NCI-H524 (cell line): ENCODE measurements at places on chromosomes 2 and 18.
A peak's percentile ranks its signal among the peaks of the same experiment; 100 is the strongest.

DNA sequence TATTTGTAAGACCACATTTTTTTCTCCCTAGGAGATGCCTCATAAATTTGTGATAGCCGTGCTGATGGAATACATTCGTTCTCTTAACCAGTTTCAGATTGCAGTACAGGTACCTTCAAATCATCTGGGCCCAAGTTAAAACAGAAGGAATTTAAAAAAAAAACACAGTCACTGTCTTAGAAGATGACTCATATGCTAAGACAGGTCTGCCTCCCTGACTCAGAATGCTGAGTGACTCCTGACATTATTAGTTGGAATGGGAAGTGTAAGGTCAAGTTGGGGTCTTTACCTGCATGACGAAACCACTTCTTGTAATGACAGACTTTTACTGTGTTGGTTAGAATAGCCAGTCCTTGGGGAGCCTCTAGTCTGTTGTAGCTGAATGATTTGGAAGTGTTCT is 26.3 kb downstream of the RMC1 start:
- DNase-seq: no peak

DNA sequence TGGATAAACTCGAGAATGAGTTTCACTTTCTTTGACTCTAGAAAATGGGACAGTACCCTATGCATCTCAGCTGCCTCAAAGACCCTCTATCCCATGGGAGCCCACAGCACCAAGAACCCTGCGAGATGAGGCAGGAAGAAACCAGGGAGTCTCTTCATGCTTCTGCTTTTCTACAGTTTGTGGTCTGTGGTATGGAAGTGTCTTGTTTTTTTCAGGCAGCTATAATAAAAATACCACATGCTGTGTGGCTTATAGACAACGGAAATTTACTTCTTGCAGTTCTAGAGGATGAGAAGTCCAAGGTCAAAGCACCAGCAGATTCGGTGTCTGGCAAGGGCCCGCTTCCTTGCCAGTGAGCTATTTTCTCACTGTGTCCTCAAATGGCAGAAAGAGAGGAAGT is 257.9 kb downstream of the SUCLG1 start:
- no peak for DNase-seq

DNA sequence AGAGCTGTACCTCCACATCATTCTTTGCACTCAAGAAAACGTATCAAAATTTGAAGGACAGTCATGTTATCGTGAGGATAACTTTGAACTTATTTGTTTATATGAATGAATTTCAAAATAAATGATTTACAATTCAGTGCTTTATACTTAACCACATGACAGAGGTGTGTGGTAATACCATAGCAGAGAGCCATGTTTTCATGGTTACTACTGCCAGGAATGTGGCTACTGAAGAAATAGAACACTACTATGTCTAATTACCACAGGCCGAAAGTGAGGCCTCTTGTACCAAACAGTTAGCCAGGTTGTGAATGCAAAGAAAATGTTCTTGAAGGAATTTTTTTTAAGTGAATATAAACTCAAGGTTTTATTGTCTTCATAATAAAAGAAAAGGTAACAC is 49.2 kb downstream of the AAK1 start:
- DNase-seq: no peak

DNA sequence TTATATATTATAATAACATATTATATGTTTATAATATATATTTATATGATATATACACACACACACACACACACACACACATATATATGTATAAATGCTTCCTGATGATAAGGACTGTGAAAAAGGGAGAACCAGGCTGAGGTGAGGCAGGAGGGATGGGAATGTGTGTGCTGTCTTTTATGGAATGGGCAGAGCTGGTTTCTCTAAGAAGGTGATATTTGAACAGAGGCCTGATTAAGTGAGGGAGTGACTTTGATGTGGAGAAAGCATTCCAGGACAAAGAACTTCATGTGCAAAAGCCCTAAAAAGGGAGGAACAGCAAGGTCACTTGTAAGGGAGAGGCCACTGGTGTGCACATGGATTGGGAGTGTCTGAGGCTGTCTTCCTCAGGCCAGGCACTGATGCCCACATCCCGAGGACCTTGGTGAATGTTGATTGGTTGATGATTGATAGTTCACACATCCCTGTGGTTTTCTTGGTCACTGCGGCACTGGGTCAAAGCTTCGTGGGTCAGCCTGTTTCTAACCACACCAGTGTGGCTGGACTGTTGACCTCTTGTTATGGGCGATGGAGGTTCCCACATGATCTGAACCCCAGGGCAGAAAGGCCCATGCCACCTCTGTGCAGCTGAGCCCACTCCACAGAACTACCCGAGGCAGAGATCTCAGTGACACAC is 196.9 kb downstream of the MYCN start:
- DNase-seq: no peak

- DNase-seq: no peak
Measured at GRCh38 chr2:174013315-174013751, 48.2 kb upstream of the SP3 start.

DNA sequence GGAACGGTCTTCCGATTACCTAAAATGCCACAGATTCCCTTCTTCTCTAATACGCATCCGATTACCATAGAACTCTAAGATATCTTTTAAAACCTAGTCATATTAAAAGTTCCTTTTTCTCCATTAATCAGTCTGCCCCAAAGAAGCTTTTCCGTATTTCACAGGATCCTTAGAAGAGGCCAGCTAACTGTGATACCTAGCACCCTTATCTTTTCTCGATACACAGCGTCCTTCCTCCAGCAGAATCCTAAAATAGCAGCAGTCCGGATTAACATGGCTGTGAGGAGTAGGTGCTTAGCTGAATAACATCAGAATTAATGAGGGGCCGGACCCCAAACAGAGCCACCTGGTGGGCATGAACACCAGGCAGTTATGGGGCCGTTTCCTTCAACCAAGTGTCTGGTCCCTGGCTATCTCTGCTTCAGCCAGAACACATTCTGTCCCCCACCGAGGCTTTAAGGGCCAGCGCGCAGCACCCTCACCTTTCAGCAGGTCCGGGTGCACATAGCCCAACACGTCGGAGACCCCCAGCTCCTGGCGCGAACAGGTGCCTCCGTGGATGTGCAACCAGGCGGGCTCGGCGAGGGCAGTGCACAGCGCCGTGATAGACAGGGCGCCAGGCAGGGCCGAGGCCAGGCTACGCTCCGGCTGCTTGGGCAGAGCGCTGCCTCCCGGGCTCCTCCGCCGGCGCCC is 995 bp downstream of the TMEM127 start:
- DNase-seq: peak; percentile 80

GRCh38 chr2:234429265-234429664 is 67.6 kb downstream of the ARL4C start:
- no peak for DNase-seq

DNA sequence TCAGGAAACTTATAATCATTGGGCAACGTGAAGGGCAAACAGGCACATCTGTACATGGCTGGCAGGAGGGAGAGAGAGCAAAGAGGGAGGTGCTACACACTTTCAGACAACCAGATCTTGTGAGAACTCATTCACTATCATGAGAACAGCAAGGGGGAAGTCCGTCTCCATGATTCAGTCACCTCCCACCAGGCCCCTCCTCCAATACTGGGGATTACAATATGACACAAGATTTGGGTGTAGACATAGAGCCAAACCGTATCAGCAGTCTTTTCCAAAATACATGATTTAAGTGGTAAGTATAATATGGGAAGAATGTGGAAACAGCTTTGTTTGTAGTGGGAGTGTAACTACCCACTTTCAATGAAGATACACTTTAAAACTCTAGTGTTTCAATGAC is 65.0 kb downstream of the EPB41L5 start:
- DNase-seq: no peak

- DNase-seq: no peak
Measured at GRCh38 chr2:24262421-24262970, 87.6 kb downstream of the FAM228A start.

GRCh38 chr2:213079756-213080155 is 71.7 kb downstream of the IKZF2 start:
- DNase-seq: no peak

GRCh38 chr2:11175293-11175795 is 20.1 kb downstream of the SLC66A3 start:
- DNase-seq: no peak

GRCh38 chr2:238467792-238468191 is 41.1 kb downstream of the ASB1 start:
- DNase-seq: no peak
